HepG2 (cell line): ENCODE measurements at places on chromosomes 11 and 22. TPM values are rescaled to one million over a fixed set of nuclear protein-coding genes. Genes with fewer than 3 reads are reported as not detected.

DNA sequence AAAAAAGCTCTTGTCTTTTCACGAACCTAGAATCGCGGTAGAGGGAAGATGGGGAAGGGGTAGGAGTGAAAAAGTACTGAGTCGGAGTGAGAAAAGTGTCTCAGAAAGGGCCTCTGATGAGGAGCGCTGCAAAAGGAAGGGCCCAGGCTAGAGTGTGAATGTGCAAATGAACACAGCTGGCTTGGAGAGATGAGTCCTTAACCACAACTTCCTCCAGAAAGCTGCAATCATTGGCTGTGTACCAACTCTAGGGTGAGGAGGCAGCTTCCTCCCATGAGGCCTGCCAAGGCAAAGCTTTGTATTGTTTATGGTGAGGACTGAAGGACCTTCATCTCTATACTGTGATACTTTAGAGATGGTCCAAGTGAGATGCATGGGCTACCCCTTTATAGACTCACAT lies 566.9 kb upstream of the ANO5 start:
- no peak for DNase-seq

DNA sequence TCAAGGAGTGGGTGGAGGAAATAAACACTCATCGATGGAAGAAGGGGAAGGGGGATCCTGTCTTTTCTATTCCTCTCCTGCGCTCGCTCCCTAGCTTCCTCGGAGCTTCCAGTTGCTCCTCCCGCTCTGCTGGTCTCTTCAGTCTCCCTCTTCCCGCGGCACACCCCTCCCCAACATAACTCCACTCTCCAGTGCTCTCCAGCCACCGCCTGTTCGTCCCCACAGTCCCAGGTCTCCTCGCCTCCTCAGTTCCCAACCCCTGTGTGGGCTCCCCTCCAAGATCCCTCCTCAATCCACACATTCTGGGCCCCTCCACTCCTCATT lies 438 bp downstream of the ZW10 start:
- peak; percentile 6 for DNase-seq

Gene CHADL
- total RNA-seq = 2.9 and 8.1 TPM in 2 replicates

DNA sequence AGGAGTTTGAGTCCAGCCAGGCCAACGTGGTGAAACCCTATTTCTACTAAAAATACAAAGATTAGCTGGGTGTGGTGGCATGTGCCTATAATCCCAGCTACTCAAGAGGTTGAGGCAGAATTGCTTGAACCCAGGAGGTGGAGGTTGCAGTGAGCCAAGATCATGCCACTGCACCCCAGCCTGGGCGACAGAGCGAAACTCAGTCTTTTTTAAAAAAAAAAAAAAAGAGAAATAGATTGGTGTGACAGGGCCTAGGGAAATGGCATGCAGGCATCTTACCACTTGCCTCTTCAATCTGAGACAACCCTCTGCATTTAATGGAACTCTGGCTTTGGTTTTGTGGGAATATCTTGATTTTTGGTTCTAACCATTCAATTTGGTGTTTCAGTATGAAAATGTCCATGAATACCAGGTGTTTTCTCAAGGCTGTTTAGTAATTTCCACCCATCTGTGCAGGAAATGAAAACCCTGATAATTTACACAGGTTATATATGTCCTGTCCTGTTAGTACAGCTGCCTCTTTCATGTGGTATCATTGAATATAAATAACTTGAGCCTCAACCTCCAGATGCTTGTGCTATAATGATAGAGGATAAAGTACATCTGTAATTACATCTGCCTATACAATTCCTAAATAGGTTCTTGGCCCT lies 8.4 kb downstream of the XBP1 start:
- DNase-seq = no peak

DNA sequence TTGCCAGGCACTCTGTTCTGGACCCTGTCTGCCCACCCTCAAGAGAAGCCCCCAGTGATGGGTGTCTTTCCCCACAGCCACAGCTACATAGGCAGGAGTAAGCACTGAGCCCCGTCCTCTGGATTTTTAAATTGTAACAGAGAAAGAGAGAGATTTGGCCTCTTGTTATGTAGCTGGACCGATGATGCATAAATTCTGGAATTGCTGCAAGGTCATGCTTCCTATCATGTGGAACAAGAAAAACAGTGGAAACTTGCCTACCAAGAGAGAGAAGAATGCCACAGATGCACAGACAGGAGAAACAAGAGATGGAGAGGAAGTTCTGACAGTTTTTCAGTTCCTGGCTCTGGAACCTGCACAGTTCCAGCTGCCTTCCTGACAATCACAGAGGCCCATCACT lies 150.2 kb downstream of the ETS1 start:
- no peak for DNase-seq

Gene CENATAC
- total RNA-seq = 9.2 and 25.0 TPM in 2 replicates

DNA sequence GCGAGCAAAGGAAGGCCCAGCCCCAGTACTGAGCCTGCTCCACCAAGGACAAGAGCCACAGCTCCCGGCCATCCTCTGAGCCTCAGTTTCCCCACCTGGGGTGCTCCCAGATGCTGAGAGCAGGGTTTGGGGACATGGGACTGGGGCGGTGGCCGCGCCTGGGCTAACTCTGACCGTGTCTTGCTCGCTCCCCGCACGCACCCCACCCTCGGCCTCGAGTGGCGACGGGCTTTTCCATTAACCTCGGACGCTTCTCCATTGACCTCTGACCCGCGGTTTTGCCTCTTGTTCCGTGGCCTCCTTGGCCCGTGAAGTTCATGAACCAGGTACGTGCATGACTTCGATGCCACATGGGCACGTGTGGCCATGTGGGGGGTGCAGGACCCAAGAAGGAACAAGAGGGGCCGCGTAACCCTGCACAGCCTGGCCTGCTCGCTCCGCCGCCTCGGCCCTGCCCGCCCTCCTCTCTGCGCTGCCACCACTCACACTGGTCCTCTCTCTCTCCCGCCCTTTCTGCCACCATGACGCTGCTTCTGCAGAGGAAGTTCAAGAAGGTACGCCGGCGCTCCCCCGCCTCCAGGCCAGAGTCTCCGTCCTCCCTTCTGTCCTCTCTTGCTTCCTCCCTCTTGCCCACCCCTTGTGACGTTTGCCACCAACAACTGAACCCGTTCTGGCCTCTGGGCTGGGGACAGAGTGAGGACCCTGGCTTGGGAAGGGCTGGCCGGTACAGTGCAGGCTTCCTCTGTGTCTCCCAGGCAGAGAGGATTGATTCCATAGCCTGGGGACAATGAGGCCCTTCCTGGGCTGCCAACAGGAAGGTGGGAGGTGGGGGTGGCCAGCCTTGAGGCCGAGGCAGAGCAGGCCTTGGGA lies 6.9 kb downstream of the TNNT3 start:
- no peak for DNase-seq

GRCh38 chr22:32517488-32517887 lies 42.9 kb downstream of the FBXO7 start:
- DNase-seq = no peak

DNA sequence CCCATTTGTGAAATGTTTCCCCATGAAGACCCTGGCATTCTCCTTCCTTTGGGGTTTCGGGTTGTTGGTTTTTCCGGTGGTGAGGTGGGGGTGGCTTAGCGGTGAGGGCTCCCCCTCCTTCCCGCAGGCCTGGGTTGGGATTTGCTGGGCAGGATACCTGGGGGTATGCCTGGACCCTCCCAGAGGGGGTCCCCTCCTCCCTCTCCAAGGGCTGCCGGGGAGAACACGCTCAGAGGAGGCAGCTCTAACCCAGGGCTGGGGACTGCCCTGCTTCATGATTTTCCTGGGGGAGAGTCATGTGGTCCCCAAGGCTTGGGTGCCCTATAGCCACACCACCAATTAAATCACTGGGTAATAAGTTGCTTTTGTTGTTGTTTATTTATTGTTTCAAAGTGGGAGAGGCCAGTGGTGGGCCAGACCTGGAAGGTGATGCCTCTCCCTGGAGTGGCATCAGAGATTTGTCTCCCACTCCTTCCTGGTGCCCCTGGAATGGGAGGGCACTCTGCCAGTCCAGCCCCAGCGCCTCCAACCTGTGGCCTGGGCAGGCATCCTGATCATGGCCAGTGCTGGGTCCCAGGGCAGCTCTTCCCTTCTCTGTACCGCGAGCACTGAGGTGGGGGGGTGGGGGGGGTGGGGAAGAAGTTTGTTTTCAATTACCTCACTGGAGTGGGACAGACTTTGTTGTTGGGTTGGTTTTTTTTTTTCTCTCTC lies 1.3 kb upstream of the CLCF1 start:
- DNase-seq = no peak

DNA sequence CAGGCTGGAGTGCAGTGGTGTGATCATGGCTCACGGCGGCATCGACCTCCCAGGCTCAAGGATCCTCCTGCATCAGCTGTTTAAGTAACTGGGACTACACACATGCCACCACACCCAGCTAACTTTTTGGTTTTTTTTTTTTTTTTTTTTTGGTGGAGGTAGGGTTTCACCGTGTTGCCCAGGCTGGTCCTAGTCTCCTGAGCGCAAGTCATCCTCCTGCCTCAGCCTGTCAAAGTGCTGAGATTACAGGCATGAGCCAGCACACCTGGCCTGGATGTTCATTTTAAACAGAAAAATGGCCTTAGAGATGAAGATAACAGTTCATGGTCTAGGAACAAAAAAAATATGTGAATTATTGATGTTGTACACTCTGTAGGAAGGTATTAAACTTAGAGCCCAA lies 13.6 kb upstream of the SLC25A18 start:
- DNase-seq = no peak

DNA sequence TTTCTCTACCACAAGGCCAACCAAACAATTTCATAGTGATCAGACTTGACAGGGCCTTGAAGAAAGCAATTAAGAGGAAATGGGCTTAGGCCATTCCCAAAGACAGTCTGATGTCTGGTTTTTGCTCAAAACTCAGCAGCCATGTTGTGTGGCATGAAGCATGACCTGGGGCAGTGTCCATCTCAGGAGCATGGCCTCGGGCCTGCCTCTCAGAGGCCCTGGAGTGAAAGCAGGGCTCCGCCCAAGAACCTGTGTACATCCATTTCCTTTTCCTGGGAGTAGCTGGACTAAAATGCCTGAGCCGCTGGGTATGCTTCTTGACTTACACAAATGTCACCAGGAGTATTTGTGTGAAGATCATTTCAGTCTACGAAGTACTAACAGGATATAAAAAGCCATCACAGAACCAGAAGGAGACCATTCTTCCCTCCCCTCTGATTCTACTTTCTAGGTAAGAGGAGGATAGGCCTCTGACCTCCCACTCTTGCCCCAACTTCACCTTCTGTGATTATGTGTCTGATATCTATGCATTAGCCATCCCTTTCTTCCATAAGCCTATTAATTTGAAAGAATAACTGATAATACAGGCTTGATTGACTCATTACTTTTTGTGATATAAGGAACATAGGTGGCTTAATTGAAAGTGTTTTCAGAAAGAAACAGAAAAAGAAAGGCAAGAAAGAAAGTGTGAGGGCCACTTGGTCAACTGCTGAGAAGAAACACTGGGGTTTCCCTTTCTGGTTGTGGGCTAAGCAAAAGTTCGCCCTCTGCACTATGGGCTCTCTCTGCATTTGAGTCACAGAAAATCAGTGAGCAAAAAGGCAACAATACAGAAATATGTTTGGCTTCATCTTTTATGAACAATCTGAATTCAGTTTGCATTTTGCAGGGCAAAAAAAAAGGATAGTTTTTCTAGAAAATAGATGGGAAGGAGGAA lies 188.6 kb upstream of the MTMR2 start:
- no peak for DNase-seq

Gene NF2
- total RNA-seq = 33.3 and 45.3 TPM in 2 replicates

Gene NDUFC2
- 312 and 363 TPM in 2 replicates for total RNA-seq

DNA sequence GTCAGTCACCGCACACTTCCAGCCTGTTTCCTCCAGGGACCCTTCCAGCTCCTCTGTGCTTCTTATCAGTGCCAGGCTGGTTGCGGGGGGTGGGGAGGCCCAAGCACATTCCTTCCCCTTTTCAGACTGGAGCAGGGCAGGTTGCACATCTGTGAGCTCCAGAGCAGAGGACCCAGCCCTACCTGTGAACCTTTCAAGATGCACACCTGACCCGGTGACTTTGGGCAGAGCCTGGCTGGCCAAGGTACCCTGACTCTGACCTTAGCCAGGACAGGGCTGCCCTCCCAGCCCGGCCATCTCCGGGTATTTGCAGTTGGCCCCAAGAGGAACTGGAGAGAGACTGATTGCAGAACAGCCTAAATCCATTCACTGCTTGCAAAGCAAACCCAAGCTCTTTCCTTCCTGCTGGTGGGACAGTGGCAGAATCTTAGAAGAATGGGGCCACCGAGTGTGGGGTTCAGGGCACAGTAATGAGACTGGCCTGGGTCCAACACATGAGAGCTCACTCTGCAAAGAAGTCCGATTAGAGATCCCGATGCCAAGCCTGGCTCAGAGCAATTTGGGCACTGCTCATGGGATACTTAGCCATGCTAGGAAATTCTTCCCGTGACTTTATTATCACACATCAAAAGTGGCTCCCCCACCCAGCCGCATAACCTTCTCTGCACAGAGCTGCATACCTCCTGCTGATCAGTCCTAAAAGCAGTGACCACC lies 64.7 kb upstream of the CCND1 start:
- DNase-seq = no peak

- no peak for DNase-seq
These were observed 456.2 kb downstream of the BRD1 start for GRCh38 chr22:49371325-49372110.

DNA sequence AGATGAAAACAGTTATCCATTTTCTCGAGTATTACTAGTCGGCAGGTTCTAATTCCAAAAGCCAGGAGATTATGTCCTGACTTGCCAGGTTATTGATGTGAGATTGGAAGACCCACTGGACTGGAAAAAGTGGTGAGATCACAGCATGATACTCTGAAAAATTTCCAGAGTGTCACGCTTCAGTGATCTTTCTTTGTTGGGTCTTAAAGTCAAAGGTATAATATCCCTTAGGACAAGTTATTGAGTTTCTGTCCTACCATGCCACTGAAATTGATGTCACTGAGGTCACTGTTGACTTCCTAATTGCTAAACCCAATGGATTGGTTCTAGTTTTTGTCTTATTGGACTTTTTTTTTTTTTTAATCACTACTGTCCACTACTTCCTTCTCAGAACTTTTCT lies 104.5 kb upstream of the GRAMD1B start:
- no peak for DNase-seq

Gene RFPL2
- total RNA-seq = not detected in 2 replicates

GRCh38 chr11:63862923-63863322 lies 24.0 kb downstream of the MARK2 start:
- DNase-seq = peak; percentile 89

Gene NRXN2
- not detected in 2 replicates for total RNA-seq

DNA sequence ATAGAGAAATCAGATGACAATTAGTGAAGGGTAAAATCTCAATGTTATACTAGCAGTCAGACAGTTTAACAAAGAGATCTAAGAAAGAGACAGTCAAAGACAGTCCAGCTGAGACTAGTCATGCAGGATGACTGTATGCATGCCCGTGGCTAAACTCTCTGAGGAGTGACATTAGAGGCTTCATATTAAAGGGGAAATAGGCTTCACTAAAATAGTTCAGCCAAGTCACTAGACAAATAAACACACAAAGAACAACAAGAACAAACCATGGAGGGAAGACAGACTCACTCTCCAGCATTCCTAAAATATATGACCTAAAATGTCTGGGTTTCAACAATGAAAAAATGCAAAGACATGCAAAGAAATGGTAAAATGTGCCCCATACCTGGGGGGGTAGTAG lies 18.6 kb upstream of the APLNR start:
- DNase-seq = no peak

Gene ACTN3
- total RNA-seq = 0.04 TPM in 1 of 2 replicates, not detected in the other
